ENCODE measurements at places on chromosomes 1 and 21.

- no peak for DNase-seq
Measured at GRCh38 chr1:158124034-158124433, 56.7 kb upstream of the CD1D start.

GRCh38 chr1:36236302-36236701 is 12.1 kb downstream of the THRAP3 start:
- DNase-seq = no peak

DNA sequence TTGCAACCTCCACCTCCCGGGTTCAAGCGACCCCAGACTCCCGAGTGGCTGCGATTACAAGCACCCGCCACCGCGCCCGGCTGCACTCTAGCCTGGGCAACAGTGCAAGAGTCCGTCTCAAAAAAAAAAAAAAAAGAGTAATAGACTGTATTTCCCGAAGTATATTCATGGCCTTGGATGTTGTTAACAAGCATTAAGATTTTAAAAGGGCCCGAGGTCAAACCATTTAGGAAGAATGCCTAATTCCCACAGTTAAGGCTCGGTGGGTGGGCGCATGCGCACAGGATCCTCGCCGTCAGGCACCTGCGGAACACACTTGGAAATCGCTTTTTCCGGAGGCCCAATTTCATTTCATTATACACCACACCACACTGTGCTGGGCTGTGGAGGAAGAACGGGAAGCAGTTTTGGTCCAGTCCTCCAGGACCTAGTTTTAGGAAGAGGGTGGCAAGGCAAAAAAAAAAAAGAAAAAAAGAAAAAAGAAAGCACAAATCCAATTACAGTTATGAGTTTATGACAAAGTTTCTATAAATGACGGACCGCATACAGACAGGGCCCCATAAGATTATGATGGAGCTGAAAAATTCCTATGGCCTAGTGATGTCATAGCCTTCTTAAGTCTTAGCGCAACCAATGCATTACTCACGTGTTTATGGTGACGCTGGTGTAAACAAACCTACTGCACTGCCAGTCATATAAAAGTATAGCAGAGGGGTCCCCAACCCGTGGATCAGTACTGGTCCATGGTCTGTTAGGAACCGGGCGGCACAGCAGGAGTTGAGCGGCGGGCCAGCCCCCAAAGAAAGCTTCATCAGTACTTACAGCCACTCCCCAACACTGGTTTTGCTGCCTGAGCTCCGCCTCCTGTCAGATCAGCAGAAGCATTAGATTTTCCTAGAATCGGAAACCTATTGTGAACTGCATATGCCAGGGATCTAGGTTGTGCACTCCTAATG is 38.2 kb downstream of the H3-3A start:
- DNase-seq = no peak

DNA sequence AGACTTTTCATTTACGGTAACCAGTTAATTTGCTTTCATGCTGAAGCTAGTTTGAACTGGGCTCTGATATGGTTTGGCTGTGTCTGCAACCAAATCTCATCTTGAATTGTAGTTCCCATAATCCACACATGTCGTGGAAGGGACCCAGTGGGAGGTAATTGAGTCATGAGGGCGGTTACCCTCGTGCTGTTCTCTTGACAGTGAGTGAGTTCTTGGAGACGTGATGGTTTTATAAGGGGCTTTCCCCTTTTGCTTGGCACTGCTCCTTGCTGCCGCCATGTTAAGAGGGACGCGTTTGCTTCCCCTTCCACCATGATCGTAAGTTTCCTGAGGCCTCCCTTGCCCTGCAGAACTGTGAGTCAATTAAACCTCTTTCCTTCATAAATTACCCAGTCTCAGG is 10.3 kb upstream of the FHAD1 start:
- no peak for DNase-seq

GRCh38 chr21:46324390-46325072 is 575 bp downstream of the PCNT start:
- DNase-seq = peak; percentile 86

GRCh38 chr1:239858057-239858456 is 233.6 kb upstream of the FMN2 start:
- DNase-seq = no peak

- no peak for DNase-seq
Measured at GRCh38 chr1:167681451-167682098, 40.2 kb upstream of the MPZL1 start.

DNA sequence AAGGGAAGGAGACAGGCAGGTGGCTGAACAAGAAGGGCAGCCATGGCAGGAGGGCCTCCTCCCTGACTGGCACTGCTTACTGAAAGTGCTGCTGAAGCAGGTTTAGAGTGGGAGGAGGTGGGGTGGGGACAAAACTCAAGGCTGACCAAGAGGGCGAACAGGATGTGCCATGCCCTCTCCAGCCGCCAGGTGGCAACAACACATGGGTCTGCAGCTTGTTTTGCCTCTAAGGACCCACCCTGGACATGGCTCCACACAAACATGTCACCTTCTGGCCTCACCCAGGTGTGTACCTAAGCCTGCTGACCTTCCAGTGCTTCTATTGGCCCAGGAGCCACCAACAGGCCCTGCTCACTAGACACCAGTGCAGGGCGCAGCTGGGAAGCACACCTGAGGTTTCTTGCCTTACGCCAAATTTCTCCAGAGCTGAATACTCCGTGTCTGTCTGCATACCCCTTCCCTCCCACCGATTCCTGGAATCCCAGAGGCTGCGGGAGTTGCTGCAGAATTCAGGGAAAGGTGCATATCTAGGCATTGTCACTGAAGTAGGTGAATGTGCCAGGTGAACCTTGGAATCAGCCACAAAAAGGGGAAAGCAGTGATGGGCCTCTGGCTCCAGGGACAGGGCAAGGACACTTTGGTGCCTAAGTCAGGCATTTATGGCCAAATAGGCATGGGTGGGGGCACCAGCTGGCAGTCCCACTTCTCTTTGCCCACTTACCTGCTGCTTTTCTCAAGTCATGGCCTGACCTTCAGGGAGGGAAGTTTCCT is 5.3 kb downstream of the PSRC1 start:
- DNase-seq = peak; percentile 39

- DNase-seq = no peak
Measured at GRCh38 chr1:154641534-154641933, 33.5 kb upstream of the ADAR start.

DNA sequence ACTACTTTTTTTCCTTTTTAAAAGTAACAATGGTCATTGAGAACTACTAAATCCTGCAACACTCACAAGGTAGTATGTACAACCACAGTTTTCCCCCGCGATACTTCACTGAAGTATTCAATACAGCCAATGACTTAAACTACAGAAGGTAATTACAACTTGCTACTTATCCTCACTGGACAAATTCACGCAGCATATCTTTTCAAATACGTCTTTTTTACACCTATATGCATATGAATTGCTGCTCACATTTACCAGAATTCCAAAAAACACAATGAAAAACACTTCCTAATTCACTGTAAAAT is 12.4 kb downstream of the NRIP1 start:
- DNase-seq = no peak

- DNase-seq = no peak
Measured at GRCh38 chr1:108591466-108591865, 31.6 kb downstream of the EEIG2 start.

GRCh38 chr1:171081314-171081753 is 9.4 kb upstream of the FMO3 start:
- no peak for DNase-seq

DNA sequence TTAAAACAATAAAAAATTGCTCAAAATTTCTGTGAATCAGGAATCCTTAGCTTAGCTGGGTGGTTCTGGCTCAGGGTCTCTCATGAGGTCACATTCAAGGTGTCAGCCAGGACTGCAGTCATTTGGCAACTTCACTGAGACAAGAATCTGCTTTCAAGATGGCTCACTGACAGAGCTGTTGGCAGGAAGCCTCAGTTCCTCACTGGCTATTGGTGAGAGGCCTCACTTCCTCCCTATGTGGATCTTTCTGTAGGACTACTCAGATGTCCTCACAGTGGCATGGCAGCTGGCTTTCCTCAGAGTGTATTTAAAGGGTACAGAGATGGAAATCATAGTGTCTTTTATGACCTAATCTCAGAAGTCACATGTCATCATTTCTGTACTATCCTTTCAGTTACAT is 785.7 kb downstream of the ADGRL2 start:
- no peak for DNase-seq

- no peak for DNase-seq
Measured at GRCh38 chr1:220123889-220124288, 30.0 kb downstream of the IARS2 start.

DNA sequence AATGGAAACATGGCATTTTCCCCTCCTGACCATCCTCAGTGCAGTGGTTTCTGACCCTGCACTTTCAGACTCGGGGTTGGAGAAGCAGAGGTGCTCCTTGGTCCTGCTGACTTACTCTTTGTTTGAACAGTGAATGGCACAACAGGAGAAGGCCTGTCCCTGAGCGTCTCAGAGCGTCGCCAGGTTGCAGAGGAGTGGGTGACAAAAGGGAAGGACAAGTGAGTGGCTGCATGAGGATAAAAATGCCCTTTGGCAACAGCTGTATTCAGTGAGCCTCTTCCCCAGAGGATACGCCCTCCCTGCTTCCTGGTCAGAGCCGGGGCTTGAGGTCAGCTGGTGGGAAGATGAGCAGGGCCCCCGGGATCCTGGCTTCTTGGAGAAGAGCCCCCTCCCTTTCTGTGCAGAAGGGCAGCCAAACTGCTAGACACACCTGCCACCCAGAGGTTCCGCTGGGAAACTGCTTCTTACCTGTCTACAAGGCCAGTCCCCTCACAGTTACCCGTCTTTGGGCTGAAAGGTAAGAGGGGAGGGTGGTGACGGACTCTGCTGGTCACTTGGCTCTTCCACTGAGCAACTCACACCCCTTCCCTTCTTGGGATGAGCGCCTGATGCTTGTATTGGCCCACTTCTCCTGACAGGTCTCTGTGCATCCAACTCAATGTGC is 16.6 kb downstream of the NPL start:
- DNase-seq = no peak

DNA sequence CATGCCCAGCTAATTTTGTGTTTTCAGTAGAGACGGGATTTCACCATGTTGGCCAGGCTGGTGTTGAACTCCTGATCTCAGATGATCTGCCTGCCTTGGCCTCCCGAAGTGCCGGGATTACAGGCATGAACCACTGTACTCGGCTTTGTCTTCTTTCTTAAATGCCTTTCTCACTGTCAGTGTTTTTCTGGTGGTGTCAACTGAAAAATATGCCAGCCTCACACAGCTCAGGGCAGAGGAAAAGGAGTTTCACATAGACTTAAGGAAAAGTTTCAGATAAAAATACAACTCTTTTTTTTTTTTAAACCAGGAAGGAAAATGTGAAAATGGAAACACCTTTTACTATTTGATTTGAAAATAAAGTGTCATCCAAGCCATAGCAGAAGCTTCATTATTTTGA is 4.6 kb upstream of the MAB21L3 start:
- no peak for DNase-seq

- DNase-seq = no peak
Measured at GRCh38 chr1:52662645-52663313, 29.8 kb downstream of the SHISAL2A start.

- DNase-seq = no peak
Measured at GRCh38 chr1:230679825-230680224, 34.1 kb downstream of the AGT start.

DNA sequence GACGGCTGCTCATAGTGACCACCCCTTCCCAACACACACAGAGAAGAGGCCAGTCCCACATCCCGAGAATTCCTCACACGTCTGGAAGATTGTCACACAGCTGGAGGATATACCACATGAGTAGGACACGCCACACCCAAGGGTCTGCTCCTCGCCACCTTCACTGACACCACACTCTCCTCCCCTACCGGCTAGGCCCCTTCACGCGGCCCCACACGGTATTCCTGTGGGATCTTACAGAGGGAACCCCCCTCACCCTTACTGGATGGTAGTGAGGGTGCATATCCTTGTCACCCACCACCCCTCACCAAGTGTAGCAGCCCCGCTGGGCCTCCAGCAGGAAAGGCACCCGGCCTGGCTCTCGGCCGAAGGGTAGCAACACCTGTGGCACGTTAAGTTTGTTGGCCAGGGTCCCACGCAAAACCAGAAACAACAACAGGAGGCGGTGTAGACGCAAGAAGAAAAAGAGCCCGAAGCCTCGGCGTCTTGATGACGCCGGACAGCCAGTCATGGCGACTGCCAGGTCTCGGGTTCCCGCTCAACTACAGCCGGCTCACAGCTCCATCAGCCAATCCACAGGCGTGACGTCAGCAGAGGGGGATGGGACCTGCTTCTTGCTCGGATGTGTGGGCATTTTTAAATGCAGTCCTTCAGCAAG is at the start of gene NUP210L:
NUP210L (minus strand) TSS at position 540 of the 658 bp plus-strand sequence.
- DNase-seq = no peak

- no peak for DNase-seq
Measured at GRCh38 chr1:170204121-170204520, 58.4 kb downstream of the NTMT2 start.

- DNase-seq = no peak
Measured at GRCh38 chr1:34163792-34164731, 968 bp downstream of the CSMD2 start.

- no peak for DNase-seq
Measured at GRCh38 chr1:40630488-40631223, 34.8 kb downstream of the RIMS3 start.

GRCh38 chr1:15882665-15883064 is 35.2 kb downstream of the SPEN start:
- DNase-seq = no peak

Data from stimulated activated CD4-positive, alpha-beta T cell treated with anti-CD3 and anti-CD28 coated beads, Interleukin-12 subunit alpha, Interleukin-12 subunit beta, amount 100 ng/mL, for 48 hours (primary cell).